Activated CD4-positive, CD25-positive, alpha-beta regulatory T cell treated with anti-CD3 and anti-CD28 coated beads, Interleukin-2, amount 50 U/mL, for 16 hours (primary cell): ENCODE measurements at places on chromosomes 7 and 10.

DNA sequence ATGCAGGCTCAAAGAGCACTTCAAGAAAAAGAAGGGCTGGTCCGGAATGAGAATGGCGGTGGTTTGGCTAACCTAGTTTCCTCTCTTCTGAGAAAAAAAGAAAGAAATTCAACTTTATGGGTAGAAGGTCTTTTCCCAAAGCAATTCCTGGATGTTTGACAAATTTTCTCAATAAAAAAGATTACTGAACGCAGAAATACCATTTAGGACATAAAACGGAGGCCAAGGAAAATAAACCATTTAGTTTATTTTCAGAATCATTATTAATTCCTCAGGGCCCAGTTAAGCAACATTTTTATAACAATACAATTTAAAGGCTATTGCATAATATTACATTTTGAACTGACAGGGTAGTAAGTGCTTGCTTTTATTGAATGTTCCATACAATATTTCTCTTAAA is 284.6 kb upstream of the ANKRD30A start:
- DNase-seq, result no peak

DNA sequence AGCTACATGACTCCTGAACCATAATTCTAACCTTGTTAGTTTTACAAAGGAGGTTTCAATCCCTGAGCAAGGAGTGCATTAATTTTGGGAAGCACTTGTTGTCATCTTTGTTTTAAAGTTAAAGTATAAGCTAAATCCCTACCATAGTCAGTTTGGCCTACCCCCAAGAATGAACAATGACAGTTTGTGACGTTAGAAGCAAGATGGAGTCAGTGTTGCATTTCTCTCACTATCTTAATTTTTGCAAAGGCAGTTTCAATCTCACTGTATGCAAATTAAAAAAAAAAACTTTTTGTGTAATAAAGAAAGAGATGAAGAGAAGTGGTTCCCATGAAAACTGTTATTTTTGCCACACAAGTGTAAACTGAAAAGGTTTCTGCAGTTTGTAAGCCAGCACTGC is 50.7 kb upstream of the PIK3AP1 start:
- DNase-seq, result no peak

DNA sequence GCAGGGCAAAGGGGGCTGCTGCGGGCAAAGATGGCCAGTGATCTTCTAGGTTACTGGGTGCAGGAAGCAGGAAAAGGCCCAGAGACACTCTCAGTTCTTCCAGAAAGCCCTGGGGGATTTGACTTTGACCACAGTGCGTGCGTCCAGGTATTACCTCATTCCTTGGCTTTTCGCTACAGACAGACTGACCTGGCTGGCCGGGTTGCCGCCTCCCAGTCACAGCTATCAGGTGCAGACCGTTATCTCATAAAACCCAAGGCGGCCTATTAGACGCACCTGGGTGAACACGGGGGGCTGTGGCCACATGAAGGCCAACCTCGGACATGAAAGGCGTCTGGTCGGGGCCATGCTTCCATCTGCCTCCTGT is 80.3 kb downstream of the FOXL3 start:
- no peak for DNase-seq

DNA sequence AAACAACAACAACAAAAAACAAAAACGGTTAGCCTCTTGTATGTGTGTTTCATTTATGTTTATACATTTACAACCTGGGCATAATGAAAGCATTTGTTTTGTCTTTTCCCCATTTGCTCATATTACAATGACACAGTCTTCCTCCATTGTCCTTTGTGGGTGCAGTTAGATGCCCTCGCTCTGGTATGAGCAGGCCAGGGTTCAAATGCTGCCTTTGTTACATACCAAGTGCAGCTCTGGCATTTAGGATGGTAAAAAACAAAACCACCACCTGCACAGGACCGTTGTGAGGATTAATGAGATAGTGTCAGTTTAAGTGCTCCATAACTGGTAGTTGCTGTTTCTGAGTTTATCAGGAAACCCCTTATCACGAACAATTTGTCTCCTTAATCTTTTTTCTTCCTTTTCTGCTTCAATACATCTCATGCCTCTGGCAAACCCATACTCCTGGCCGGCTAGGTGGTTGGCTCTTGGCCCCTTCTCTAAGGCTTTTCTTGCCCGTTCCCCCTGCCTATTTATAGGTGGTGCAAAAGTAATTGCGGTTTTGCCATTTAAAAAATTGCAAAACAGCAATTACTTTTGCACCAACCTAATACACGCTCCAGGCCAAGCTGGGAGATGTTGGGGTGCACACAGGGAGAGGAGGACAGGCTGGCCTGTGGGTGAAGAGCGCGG is 18.6 kb upstream of the TMEM225B start:
- DNase-seq, result no peak

- DNase-seq, result no peak
Measured at GRCh38 chr10:44385696-44386441, 972 bp upstream of the CXCL12 start.

DNA sequence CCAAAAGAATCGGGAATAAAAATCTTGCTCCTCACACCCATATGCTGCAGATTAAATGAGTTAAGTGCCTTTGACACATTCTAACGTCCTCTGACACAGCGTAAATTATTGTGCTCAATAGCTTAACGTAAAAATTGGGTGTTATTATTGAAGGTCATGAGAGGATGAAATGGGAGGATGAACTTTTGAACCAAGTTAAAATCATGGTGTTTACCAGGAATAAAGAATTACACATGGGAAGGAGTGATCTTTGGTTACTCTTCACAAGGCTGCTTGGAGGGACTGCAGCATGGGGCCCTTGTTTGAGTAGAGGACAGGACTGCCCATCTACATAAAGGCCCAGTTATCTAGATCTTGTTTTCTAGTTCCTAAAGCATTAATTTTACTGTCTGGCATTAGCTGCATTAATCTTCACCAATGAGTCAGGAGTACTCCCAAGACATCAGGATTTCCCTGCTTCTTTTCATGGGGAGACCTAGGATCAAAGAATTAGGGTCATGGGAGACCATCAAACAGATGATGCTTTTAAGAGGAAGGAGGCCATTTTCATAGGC is 84.9 kb upstream of the PRR15 start:
- no peak for DNase-seq

- no peak for DNase-seq
Measured at GRCh38 chr10:51363415-51363814, 289.1 kb downstream of the PRKG1 start.

- DNase-seq, result no peak
Measured at GRCh38 chr10:85152496-85152895, 824.1 kb downstream of the CCSER2 start.

- DNase-seq, result no peak
Measured at GRCh38 chr7:64174941-64175340, 32.1 kb upstream of the ZNF735 start.

- no peak for DNase-seq
Measured at GRCh38 chr7:102306916-102307677, 20.4 kb downstream of the SH2B2 start.

GRCh38 chr7:1755783-1756625 is 85.9 kb downstream of the ELFN1 start:
- no peak for DNase-seq
